LHCN-M2 (cell line): ENCODE measurements at places on chromosomes 1 and 21. TPM values are rescaled to one million over a fixed set of nuclear protein-coding genes. Genes with fewer than 3 reads are reported as not detected.

DNA sequence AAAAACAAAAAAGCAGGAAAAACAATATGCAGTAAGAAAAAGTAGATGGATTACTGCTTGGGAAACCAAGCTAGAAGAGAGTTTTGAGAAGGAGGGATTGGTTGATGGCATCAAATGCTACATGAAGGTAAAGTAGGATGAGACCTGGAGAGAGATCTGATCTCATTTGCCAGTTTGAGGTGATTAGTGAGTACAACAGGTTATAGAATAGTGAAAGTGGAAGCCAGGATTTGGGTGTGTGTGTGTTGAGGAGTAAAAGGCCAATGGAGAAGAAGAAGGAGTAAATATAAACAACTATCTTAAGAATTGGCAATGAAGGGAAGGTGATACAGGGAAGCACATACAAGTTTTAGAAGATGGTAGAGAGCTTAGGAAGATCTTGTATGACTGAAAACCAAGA is 76.7 kb downstream of the DISP1 start:
- DNase-seq: no peak

DNA sequence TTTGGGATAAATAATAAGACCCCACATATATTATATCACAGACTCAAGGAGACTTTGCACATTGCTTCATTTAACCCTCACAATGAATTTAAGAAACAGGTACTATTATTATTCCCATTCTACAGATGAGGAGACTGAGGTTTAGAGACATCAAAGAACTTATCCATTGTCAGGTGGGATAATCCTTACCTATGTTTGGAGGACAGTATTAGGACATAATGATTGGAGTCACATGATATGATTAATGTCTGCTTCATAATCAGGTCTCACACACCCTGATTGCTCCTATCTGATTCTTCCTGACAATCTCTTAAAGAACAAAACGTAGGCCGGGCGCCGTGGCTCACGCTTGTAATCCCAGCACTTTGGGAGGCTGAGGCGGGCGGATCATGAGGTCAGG is 16.9 kb downstream of the IRF2BP2 start:
- DNase-seq: no peak

GRCh38 chr1:68116643-68117235 is 66.3 kb upstream of the DIRAS3 start:
- peak; percentile 46 for DNase-seq

DNA sequence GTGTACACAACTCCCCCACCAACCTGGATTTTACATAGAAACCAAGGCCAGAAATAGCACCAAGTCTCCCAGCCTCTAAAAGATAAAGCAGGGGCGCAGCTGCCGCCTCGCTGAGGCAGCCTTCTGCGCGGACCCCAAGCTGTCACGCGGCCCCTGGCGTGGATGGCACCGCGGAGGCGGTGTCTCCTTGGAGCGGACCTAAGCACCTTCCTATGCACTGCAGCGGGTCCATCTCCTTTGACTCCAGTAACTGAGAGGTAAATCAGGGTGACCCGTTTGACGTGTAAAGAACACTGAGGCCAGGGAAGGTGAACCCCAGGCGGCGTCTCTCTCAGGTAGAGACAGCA is 17.0 kb downstream of the ZNF697 start:
- no peak for DNase-seq

GRCh38 chr1:151839457-151840403 is at the start of gene C2CD4D:
C2CD4D (minus strand) TSS chr1:151839820; CDS start chr1:151838989, 831 bp downstream.
- no peak for DNase-seq

DNA sequence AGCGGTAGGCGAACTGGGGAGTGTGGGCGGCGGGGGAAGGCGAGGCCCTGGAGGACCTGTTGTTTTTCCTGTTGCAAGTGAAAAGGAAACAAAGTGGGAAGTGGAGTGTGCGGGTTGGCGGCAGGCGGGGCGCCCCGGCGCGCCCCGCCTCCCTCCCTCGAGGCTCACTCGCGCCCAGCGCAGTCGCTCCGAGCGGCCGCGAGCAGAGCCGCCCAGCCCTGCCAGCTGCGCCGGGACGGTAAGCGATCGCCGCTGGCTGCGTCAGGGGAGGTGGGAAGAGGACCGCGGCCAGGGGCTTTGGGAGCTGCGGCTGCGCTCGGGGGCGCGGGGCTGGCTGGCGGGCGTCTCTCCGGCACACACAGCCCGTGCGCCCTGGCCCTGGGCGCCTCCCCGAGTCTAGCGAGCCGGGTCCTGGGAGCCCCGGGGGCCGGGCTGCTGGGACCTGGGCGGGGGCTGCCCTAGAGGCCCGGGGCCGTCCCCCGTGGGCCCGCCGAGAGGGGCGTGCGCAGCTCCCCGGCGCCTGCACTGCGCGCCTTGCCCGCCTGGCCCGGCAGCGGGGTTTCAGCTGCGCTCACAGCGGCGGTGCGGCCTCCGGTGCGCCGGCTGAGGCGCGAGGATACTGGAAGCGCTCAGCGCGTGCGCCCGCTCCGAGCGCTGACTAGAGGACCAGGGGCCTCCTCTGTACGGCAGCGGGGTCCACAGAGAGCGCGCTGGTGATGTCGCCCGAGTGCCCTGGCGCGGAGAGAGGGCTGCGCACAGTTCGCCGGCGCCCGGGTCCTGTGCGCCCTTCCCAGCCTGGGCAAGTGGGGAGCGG is at the start of gene PIK3CD:
TSS of gene PIK3CD (plus strand) at position 167 of the 814 bp plus-strand sequence. CDS start 58,725 bp downstream, outside the sequence.
- DNase-seq: peak; percentile 26

GRCh38 chr1:226407199-226407496 is 745 bp downstream of the PARP1 start:
- no peak for DNase-seq

DNA sequence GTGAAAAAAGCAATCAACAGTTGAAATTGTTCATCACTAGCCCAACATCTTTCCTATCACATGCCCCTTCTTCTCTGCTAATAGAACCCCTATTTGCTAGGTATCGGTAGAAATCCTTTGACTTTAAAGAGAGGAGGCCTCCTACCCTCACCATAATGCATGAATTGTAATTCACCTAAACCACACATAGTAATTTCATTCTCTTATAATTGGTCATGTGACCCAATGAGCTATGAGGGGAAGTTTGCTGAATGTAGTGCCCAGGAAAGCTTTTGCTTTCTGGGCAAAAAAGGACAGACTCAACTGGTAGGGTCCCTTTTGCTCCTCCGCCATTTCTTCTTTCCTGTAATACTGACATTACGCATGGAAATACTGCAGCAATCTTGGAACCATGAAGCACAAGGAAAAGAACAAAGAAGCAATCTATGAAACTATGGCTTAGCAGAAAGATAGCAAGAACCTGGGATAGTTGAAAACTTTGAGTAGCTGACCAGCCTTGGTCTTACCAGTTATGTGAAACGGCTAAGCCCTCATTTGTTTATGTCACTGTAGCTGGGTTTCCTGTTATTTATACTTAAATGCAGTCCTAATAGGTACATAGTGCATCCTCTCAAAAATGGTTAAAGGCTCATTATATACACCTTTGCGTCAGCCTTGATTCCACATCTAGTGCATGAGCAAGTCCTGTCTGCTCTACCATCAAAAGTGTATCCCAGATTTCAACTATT is 10.2 kb upstream of the CHI3L2 start:
- DNase-seq: no peak

DNA sequence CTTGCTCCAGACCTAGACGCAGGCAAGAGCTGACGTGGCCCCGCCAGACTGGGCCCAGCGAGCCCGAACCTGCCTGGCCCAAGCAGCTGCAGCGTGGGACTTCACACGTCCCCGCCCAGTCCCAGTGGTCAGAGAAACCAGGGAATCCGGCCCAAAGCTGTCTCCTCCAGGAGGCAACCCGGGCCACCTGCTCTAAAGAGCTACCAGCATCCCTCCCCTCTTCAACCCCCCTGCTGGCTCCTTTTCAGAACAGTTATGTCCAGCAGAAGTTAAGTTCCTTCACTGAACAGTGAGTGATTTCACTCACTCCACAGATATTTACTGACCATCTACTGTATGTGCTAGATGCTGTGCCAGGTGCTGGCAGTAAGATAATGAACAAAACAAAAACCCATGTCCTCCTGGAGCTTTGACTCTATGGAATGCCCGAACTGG is 2.1 kb upstream of the EFNA1 start:
- no peak for DNase-seq

- no peak for DNase-seq
Observed at GRCh38 chr1:245240648-245241165, 85.9 kb downstream of the KIF26B start.

- DNase-seq: no peak
Observed at GRCh38 chr1:192521734-192522133, 53.8 kb upstream of the RGS1 start.

DNA sequence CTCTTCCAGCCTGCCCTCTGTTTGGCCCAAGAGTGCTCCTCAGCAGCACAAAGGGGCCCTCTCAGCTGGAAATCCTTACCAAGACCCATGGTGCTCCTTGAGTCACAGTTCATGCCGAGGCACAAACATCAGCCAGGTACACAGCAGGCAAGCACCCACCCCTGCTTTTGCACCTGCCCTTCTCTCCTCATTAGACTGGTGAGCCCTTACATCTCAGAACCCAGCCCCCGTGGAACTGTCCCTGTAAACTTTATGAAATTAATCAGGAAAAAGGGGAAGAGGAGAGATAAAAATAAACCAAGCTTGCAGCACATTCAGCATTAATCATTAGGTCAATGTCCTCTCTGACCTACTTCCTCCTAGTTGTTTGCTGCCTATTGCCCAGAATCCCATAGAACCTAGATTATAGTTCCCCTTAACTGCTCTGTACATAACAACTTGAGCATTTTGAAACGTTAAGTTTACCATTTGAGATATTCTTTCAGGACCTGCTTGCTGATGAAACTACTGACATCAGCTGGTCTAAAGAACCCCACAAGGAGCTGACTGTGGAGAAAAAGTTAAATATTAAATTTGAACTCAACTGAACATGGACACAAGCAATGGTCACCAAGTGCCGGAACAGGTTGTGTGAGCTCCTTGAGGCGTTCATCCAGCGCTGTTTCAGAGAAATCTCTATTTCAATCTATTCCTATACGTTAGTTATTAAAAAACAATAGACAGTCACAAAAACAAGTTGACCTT is 738.4 kb downstream of the MATN1 start:
- no peak for DNase-seq

DNA sequence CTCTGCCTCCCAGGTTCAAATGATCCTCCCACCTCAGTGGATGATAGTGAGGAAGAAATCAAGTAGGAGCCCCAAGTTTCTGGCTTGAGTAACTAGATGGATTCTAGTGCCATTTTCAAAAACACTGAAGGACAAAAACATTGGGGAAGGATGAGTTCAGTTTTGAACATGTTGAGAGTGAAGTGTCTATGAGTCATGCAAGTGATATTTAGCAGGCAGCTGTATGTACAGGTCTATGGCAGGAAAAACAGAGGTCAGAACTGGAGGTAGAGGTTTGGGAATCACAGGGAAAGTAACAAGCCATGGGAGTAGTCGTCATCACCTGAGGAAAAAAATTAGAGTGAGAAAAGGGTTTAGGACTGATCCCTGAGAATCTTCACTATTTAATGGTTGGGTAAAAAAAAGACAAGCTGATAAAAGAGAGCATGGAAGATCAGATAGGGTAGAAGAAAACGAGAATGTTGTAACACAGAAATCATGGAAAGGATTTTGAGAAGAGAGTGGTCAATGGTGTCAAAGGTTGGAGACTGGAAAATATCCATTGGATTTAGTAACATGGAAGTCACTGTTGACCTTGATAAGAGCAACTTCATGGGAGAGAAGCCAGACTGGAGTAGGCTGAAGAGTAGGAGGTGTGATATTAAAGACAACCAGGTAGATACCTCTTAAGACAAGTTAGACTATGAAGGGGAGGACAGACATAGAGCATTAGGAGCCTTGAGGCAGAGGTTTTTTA is 53.1 kb downstream of the DIPK1A start:
- DNase-seq: peak; percentile 60

- DNase-seq: no peak
Observed at GRCh38 chr21:40846587-40847411, at the start of gene DSCAM. DSCAM (minus strand) TSS chr21:40847158; CDS start chr21:40846661, 497 bp downstream.

GRCh38 chr1:34844252-34844634 is 15.3 kb downstream of the SMIM12 start:
- no peak for DNase-seq

DNA sequence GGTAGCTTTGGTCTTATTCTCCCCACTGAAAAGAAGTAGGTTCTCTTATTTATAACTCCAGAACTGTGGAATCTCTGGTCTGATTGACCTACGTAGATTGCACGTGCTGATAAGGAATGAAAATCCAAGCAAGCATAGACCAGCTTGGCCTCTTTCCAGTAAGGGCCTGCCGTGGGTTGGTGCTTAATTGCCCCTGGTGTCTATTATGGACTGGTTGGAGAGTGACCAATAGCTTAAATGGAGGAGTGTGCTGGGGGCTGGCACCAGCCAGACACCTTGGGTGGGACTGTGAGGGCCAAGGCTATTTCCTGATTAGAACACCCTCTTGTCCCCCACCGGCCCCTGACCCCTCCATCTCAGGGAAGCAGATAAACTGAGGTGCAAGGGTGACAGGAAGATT is 74.0 kb downstream of the TENT5C start:
- no peak for DNase-seq

DNA sequence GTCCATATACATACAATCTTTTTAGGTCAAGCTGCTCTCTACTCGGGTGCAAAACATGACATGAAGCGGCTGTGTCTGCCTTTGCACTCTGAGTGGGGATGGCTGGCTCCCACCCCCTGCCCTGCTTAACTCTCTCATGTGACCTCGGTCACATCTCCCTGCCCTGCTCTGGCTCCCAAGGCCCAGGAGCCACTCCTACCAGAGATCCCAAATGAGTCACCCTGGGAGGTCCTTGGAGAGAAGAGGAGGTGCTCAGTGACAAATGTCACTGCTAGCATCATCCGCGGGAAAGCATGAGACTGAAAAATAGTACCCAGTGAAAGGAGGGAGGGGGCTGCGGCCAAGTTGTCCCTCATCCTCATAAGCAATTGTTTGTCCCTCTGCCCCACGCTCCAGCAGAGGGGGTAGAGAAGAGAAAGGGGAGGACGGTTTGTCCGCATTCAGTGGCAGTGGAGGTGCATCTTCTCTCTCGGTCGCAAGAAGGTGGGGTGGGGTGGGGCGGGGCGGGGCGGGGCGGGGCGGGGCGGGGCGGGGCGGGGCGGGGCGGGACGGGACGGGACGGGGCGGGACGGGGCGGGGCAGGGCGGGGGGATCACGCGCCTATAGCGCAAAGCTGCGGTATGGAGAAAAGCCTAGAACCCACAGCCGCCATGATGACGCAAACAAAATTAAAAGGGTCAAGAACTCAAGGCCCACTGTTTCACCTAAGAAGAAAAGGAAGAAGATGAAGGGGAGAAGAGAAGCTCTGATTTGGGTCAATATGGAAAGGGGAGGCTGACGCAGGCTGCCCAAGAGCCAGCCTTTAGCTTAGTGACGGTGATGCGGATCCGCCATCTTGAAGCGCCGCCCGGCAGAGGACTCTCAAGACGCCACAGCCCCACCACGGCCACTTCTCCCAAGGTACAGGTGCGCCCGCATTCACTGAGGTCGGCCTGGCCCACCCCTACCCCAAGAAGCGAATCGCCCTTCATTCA is 66.2 kb downstream of the CD46 start:
- no peak for DNase-seq

Gene NCF2
- 0.06 and 0.19 TPM in 2 replicates for total RNA-seq

Gene DDAH1
- total RNA-seq: 47.1 and 49.4 TPM in 2 replicates

Gene LHX8
- not detected in 2 replicates for total RNA-seq

Gene CLCNKB
- not detected in 2 replicates for total RNA-seq

Gene RGSL1
- not detected in 2 replicates for total RNA-seq

Gene DNAH14
- 11.9 and 12.1 TPM in 2 replicates for total RNA-seq
